ENCODE measurements at places on chromosomes 1 and 21.

DNA sequence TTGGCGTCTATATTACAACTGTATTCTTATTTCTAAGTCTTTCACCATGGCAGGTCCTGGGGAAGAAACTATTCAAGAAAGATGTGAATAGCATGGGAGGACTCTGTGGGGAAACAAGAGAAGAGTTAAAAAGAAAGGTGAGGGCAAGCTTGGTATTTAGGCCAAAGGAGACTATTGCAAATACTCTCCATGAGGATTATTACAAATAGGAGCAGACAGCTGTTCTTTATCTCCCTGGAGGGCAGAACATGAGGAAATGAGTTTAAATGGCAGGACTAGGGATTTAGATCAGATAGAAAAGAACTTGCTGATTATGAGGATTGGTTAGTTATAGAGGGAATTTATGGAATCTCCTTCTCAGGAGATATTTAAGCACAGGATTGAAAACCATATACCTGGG, 186.8 kb downstream of the CDC7 start:
- DNase-seq: no peak

DNA sequence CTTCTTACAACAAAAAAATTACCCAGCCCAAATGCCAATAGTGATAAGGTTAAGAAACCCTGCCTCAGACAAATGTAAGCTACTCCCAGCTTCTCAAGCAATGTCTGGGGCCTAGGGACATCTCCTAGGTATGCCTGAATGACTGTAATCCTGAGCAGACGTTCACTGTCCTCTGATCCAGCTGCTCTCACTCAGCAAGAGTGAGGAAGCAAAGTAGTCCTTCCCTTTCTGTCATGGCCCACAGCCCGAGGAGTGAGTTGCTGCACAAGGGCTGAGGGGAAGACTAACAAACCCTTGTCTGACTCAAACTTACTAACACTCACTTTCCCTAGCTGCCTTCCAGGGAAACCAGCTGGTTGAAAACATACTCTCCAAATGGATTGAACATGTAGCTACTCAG, 124.9 kb upstream of the TNFSF4 start:
- DNase-seq: peak; percentile 92

DNA sequence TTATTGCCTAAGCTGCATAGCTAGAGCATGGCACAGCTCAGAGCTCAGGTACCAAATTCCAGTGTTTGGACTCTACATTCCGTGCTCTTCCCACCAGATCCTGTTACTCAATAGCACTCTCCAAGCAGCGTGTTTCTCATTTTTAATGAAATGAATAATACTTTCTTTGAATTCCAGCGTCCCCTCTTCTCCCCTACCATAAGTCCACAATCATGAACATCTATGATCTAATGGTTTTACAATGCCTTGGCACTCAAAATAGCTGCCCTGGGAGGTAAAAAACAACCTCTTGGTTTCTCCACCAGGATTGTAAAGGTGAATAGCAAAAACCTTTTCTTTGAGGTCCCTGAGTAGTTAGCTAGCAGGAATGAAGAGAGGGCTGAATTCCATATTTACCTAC, 480.0 kb upstream of the PKN2 start:
- DNase-seq: peak; percentile 7

- DNase-seq: no peak
Measured at GRCh38 chr1:59892841-59893811, 33.4 kb downstream of the CYP2J2 start.

- peak; percentile 92 for DNase-seq
Measured at GRCh38 chr21:34800797-34801518, 132.2 kb downstream of the CLIC6 start.

DNA sequence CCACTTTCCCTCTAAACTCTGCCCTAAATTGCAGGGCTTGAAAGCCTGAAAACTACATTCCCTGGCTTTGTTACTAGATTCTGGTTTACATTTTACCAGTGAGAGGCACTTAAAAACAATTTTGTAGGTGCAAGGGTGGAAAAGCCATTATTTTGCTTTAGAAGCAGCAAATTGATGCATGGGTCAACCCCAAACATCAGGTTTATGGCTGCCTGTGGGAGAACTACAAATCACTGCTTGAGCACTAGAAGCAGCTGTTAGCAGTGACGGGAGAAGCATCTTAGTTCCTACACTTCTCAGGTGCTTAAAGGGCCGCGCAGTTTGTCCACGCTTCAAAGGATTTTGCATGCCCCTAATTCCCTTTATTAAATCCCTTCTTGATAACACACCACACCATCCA, 417.2 kb downstream of the PCP4 start:
- DNase-seq: no peak

GRCh38 chr21:16102113-16102512, 372.3 kb downstream of the USP25 start:
- DNase-seq: peak; percentile 40

- DNase-seq: no peak
Measured at GRCh38 chr1:167357305-167357704, 136.6 kb downstream of the POU2F1 start.
